T-helper 17 cell (primary cell): ENCODE measurements at places on chromosomes 12 and 14. TPM values are rescaled to one million over a fixed set of nuclear protein-coding genes. Genes with fewer than 3 reads are reported as not detected.

DLGAP5 gene
- 0.12 TPM for total RNA-seq

OR6C6 gene
- not detected for total RNA-seq

- no peak for DNase-seq
Measured at GRCh38 chr12:18221726-18222125, 39.6 kb upstream of the PIK3C2G start.

- DNase-seq = no peak
Measured at GRCh38 chr14:75294649-75295033, 16.0 kb downstream of the FOS start.

DNA sequence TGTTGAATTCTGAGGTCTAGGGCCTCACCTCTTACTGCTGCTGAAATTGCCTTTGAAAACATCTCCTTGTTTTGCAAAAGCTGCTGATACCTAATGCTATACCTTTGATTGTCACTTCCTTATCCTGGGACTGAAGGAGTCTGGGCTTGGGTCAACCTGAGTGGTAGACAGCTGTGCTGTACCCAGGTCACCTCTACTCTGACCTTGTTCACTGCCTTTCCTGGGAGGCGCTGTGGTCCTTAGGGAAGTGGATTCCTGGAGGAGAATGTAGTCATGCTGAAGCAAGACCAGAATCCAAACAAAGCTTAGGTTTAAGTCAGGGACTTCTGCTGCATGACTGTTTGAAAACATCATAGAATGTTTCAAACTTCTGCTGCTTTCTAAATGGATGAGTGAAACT, 191.4 kb downstream of the SNAPC1 start:
- DNase-seq = no peak

- DNase-seq = no peak
Measured at GRCh38 chr14:41859336-41859735, 252.7 kb downstream of the LRFN5 start.

DNA sequence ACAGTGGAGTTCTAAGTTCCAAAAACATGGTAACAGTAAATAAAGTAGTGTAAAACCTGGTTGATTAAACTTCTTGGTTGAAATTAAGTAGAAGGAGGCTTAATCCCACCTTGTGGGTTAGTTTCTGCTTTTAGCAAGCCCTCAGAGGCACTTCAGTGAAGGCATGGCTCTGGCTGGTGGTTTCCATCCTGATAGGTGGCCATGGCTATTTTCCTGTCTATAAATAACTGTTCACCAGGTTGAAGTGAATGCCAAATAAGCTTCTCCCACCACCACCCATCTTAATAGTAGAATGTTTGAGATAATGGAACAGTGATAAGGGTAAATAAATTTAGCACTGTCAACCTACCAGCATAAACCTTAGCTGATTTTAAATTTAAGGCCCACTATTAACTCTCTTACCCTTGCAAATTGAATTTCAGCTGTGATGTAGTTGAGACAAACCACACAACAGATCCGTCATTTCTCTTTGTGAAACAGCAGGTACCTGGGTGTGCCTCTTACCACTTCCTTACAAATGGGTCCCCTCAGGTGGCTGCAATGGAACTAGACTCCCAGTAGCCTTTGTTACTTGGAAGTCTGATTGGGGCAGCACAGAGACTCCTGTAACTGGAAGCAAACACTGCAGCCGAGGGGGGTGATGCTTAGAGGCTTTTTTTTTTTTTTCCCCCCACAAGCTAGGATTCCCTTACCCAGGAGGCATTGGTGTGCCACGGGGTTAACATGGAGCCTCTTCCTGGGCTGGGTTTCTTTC, 41.4 kb downstream of the DAAM1 start:
- DNase-seq = no peak

DNA sequence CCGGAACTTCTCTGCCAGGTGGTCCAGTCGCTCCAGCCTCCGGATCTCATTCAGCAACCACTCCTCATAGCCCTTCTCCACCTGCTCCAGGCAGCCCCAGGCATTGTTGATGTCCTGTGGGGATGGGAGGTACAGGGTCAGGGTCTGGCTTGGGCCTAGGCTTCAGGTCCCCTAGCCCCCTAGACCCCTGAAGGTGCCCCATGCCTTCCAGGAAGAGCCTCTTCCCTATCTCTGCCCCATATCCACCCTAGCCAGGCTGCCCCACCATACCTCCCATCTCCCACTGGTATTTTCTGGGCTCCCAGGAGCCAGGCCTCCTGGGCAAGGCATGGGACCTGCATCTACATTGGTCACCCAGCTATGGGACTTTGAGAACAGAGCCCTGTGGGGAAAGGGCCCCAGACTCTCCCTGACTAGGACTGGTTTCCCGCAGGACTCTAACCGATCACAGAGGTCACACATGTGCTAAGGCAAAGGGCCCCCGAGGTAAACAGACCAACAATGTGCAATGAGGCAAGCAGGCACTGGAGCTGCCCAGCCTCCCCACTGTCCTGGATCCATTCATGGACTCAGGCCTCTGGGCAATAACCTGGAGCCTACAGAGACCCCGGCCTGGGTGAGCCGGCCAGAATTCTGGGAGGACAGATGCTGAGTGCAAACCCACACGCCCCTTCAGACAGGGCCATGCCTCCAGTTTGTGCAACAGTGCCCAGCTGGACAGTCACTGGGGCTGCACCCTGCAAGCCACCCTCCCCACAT, 88.8 kb downstream of the ACTN1 start:
- no peak for DNase-seq

GRCh38 chr12:82480606-82481005, 122.3 kb downstream of the METTL25 start:
- no peak for DNase-seq

DNA sequence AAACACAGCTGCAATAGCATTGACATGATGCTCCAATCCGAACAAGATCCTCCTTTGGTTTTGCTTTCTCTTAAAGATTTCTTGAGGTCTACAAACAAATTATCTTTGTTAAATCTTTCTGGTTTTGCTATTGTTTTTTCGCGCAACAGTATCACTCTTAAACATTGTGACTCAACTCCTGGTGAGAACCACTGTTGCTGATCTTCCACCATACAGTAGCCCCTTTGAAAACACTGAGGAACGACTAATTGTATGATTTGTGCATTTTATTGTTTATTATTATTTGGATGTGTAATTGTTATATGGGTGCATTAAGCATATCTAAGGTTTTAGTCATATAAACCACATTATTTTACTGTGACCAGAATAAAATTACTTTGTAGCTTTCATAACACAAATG, 282.8 kb downstream of the EGLN3 start:
- DNase-seq = no peak
